ENCODE measurements at places on chromosomes 3 and 15.

GRCh38 chr3:45055411-45056143, 29.5 kb downstream of the CLEC3B start:
- no peak for DNase-seq

DNA sequence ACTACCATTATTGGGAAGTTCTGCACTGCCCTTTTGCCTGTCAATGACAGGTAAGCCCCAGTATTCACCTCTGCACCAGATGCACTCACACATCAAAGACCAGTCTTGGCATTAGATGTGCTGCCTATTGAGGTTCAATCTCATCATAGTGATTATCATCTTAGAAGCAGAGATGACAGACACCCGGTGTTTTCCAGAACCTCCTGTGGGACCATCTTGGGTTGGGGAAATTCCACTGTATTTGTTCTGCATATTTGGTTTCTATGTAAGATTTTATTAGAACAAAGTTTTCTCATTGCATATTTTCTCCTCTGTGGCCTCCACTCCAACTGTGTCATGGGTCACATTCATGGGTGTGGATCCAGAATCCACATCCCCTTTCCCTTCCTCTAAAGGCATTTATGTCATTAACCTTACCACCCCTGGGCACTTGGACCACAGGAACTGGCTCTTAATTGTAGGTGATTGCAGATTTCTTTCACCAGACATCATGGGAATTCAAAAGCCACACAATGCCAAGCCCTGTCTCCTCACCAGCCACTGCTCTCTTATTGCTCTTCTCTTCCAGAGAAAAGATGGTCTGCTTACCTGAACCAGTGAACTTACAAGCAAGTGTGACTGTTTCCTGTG, 31.2 kb downstream of the PLA1A start:
- no peak for DNase-seq

DNA sequence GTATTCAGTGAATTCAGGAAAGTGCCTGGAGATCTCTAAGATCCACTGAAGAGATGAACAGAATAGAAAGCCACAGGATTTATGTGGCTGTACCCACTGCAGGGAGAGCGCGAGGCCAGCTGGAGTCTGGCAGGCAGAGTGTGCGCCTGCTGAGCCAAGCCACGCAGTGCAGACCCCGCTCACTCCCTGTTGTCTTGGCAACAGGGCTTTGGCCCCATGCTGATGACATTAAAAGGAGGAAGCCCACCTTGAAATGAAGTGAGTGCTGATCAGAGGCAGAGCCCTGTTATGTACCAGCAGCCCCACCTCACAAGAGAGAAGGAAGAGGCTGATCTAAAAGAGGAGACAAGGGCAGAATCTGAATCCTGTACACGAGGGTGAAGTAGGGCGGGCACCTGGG, 36.7 kb downstream of the PXYLP1 start:
- no peak for DNase-seq

DNA sequence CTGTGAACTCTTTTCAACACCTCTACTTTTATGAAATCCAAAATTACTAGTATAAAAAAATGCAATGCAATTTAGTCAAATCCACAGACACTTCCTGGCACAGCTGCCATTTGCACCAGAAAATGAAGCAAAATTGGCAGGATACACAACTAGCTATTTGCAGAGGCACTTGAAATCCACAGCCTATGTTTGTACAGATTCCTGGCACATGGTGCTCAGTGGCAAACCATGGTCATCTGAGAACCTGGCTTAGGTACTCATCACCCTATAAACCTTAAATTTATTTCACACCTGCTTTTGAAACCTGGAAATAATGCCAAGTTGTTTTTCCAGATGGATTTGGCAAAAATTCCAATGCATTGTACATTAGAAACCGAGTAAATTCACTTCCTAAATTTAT, 20.2 kb upstream of the PPM1L start:
- no peak for DNase-seq

GRCh38 chr3:171977860-171978259, 61.5 kb upstream of the FNDC3B start:
- DNase-seq, result no peak

DNA sequence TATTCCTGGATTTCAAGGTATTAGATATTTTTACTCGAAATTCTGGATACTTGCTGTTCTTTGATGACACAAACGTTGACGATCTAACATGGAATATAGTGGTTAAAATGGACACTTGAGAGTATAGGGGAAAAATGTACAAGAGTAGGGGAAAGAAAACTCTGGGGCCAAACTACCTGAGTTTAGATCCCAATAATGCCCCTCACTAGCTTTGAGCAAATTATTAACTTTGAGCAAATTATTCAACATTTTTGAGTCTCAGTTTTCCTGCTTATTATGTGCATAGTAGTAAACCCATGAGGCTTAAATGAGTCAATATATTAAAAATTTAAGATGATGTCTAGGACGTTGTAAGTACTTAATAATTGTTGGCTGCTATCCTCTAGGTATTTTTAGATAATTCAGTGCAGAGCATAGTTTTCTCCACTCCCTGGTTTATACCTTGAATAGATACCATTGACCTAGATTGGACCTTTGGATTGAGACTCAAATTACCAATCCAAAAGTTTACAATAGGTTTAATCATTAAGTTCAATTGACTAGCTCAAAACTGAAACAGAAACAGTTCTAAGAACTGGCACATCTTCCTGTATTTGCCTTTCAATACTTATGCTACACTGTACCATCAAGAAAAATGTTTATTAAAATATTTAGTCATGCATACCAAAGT, 4.5 kb downstream of the ADGRG7 start:
- no peak for DNase-seq

GRCh38 chr3:169965562-169966427, 812 bp upstream of the SEC62 start:
- no peak for DNase-seq

DNA sequence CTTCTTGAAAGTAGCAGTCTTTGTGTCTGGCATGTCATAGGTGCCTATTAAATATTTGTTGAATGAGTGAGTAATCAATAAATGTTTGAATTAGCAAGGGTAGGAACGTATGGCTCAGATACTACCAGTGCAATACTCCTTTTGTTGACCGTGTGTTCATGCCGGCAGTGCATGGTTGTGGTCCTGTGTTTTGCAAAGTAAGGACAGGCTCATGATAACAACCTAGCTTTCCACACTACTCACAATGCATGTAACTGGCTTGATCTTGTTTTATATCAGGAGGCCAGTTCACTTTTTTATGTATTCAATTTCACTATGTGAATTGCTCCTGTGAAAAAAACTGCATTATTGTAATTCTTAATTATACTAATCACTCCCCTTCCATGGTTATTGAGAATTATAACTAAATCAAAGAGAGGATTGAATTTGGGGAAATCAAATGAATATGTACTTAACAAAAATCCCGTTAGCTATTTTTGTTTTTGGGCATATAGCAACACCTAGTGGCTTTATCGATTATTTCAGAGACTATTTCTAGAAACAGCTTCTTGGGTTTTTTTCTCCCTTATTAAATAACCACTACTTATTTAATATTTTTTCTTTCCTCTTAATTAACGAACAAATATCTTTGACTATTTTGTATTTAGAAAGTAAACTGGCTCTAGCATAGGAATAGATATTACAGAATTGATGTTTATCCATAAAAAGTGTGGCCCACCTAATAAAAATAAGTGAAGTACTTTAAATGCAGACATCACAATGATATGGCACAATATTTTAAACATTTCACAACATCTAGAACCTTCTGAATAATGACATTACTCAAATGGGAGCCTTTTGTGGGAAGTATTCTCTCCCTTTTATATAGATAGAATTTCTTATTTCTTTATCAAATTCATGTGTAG, 218.5 kb downstream of the BBX start:
- no peak for DNase-seq

- DNase-seq, result no peak
These were observed 143.3 kb upstream of the GMNC start for GRCh38 chr3:191005790-191006189.

GRCh38 chr3:44666346-44666745, 17.8 kb downstream of the ZNF35 start:
- no peak for DNase-seq

DNA sequence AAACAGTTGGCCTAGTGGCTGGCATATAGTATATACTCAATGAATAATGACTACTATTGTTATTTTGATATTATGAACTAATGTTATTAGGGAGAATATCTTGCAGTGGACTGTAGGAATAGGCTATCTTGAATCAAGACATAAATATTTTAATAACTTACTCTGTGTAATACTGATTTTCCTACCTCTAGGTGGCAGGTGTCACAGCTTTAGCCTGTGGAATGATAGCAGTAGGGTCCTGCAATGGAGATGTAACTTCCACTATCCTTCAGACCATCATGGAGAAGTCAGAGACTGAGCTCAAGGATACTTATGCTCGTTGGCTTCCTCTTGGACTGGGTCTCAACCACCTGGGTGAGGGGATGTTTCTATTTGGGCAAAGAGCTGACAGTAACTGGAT, 6.5 kb downstream of the PSMD2 start:
- DNase-seq, result no peak

DNA sequence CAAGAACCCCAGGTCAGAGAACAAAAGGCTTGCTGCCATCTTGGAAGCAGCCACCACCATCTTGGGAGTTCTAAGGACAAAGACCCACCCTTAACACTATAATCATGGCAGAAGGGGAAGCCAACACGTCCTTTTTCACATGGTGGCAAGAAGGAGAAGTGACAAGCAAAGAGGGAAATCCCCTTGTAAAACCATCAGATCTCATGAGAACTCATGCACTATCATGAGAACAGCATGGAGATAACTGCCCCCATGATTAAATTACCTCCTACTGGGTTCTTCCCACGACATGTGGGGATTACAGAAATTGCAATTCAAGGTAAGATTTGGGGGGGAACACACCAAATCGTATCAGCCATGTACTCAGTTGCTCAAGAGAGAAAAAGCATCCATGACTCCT, 21.1 kb upstream of the GBE1 start:
- no peak for DNase-seq

- no peak for DNase-seq
These were observed 66.3 kb upstream of the AKAP13 start for GRCh38 chr15:85314146-85314545.

DNA sequence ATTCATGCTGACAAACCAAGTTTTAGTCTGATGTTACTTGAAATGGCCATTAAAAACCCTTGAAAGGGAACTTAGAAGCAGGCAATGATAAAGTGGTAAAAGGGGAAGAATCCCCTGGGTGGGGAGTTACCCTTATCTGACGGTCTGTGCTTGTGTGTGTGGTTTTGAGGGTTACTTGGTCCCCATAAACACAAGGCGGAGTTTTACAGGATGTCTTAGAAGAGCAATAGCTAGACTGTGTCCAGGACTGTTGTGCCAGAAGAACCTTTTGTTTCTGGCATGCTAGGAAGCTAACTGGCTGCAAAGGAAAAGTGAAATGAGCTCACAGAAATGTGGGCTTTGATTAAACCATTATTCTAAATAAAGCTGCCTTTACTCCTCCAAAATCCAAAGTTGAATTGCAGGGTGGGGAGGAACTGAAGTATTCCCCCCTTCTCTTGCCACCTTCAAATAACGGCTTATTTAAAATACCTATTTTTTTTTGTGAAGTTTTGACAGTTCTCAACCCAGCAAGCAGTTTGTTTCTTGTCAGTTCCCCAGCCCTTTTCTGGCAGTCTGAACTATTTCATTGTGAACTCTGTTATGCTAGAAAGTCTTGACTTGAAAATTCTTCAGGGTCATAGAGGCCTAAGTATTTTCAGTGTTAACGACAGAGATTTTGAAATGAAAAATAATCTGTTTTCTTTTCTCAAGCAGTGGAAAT, 443.5 kb downstream of the OTOL1 start:
- no peak for DNase-seq

GRCh38 chr15:37002041-37002672, 98.2 kb downstream of the MEIS2 start:
- DNase-seq, result no peak

DNA sequence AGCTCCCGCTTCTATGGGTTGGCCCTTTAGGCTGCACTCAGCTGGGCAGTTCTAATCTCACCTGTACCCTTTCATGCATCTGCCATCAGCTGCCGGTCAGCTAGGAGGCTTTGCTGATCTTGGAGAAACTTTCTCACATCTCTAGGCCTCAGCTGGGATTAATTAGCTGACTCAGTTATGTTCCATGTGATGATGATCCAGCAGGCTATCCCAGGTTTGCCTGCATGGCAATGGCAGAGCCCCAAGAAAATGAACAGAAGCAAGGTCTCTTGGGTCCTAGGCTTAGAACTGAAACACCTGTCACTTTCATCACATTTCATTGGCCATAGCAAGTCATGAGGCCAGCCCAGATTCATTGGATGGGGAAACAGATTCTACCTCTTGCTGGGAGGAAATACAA, 304.6 kb upstream of the TBC1D5 start:
- DNase-seq, result no peak

DNA sequence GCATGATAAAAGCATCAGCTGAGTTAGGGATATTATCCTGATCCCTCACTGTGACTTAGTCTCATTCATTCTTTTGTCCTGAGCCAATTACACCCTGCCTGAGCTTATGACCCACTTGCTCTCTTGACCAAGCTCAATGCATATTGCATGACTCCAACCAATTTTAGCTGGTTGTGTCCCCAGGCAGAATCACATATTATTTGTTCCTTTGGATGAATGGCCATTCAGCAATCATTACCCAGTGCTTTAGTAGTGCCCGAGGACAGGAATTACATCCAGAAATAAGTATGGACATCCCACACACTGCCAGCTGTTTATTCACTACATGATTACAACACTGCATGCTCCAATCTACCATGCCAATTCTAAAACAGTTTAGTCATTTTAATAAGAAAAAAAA, 322.5 kb downstream of the ZBBX start:
- no peak for DNase-seq

GRCh38 chr3:127552038-127552437, 38.5 kb downstream of the TPRA1 start:
- no peak for DNase-seq

DNA sequence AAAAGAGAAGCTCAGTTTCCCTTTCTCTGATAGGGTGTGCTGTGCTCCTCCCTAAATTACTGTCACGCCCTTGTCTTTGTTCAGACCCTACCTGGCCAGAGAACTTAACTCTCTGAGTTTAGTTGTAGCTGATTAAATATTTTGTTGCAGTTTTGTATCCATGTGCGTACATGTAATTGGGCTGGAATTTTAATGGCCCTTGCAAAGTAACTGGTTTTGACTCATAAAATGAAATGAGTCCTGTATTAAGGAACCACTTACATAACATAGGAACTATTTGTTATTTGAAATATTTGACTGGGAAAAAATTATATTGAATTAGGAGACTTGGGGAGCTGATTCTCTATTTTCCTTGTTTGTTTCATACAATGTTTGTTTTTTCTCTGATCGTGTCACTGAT, 80.2 kb downstream of the LRRK1 start:
- no peak for DNase-seq

GRCh38 chr15:34652726-34653033, 69.2 kb upstream of the GOLGA8B start:
- no peak for DNase-seq

- DNase-seq, result no peak
These were observed 14.1 kb downstream of the ANAPC13 start for GRCh38 chr3:134471521-134472193.

GRCh38 chr15:49471733-49472132, 48.7 kb downstream of the FGF7 start:
- DNase-seq, result no peak
